ENCODE measurements at places on chromosomes 5 and 9.

DNA sequence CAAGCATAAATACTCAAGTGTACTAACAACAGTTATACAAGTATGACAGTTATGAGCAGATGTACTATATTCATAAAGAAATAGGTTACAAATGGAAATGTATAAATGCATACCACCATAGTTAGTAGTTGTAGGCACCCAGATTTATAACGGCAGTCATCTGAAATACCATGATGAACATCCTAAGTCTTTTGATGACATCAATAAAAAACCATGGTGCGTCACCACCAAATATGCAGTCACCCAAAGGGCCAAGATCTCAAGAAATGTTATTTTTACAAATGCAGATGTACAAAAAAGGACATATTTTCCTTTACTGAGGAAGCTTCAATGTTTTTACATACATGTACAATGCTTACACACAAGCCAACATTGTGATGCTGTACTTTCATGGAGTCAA is 70.8 kb upstream of the XPA start:
- no peak for DNase-seq

- no peak for DNase-seq
Observed at GRCh38 chr5:91941588-91941987, 558.5 kb upstream of the ARRDC3 start.

GRCh38 chr5:129459777-129460671 is at the start of gene ADAMTS19:
Gene ADAMTS19, plus strand, starts transcription at chr5:129460298. Its CDS starts 94 bp downstream, at chr5:129460392.
- no peak for DNase-seq

DNA sequence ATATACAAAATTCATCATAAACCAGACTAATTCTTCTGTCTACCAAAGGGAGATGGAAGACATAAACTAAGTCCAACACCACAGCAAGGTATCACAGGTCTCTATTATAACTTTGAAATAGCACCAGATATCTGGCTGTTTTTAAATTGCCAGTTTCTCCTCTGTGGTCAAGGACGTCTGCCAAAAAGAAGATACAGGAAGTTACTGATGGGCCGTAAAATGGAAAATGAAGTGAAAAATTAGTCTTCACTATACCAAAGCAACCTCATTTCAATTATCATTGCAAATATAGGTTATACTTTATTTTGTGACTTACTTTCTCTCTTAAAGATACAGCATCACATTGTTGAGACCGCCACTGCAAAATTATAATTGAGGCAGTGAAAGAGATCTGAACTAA is 225.5 kb downstream of the NDUFS4 start:
- no peak for DNase-seq

GRCh38 chr9:85536076-85536475 is 205.7 kb downstream of the AGTPBP1 start:
- no peak for DNase-seq

GRCh38 chr5:66929281-66929680 is 267.3 kb downstream of the CD180 start:
- DNase-seq: no peak

- no peak for DNase-seq
Observed at GRCh38 chr5:172008689-172009141, 2.3 kb upstream of the FBXW11 start.

DNA sequence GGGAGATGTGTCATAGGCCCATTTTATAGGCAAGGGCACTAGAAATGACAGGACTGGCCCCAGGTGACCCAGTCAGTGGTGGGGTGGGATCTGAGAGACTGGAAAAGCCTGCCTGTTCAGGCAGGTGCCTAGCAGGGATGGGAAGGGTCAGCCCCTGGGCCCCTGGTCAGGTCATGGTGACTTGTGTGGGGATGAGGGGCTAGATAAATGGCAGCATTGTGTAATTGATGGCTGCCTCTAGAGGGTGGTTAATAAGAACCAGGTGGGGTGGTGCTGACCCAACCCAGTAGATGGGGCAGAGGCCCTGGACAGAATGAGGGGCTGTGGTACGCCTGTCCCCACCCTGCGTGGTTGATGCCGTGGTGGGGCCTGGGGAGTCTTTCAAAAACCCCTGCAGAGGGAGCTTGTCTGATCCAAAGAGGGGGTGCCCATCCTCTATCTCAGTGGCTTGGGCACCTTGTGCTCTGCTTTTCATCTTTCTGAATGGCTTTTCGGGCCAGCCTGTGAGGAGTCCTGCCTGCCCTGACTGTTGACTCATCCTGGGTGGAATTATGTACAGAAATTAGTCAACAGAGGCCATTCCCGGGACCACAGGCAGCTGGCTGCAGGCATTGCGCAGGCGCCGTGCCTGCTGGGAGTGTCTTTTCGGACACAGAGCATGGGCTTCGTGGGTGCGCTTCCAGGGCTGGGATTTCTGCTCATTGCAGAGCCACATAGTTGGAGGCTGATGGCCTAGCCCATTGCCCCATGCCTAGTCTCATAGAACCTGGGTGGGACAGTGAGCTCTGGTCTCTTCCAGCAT is 93.6 kb upstream of the PITX1 start:
- no peak for DNase-seq

DNA sequence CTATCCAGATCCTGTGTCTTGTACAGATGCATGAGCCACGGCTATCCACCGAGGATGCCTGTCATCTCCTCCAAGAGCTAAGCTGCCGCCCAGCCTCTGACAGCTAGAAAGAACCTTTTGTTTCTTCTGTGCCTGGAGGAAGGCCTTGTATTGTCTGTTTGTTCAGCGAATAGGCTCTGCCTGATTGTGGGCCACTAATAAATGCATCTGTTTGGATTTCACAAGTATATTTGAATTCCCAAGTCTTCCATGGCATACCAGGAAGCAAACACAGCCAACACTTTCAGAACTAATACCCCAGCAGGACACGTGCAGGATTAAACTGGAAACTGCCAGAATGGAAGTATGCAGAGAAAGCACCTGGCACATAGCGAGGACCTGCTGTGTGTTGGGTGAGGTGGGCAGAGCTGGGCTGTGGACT is 92.7 kb upstream of the NEURL1B start:
- no peak for DNase-seq

- no peak for DNase-seq
Observed at GRCh38 chr9:91923145-91923544, 26.9 kb downstream of the ROR2 start.

DNA sequence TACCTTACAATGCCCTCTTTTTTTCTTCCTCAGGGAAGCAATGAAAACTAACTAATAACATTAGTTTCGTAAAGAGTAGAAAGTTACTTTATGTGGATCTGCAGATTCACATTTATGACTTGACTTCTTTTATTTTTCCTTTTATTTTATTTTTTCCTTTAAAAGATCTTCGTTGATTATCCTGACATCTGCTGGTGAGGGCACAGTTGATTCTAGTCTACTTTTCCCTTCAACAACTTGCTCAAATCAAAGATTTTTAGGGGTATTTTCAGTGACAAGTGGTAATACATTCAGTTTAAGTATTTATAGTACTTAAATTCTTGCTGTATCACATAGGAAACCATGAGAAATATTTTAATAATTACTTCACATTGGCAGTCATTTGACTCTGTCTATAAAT is 4.9 kb downstream of the EDIL3 start:
- DNase-seq: no peak

DNA sequence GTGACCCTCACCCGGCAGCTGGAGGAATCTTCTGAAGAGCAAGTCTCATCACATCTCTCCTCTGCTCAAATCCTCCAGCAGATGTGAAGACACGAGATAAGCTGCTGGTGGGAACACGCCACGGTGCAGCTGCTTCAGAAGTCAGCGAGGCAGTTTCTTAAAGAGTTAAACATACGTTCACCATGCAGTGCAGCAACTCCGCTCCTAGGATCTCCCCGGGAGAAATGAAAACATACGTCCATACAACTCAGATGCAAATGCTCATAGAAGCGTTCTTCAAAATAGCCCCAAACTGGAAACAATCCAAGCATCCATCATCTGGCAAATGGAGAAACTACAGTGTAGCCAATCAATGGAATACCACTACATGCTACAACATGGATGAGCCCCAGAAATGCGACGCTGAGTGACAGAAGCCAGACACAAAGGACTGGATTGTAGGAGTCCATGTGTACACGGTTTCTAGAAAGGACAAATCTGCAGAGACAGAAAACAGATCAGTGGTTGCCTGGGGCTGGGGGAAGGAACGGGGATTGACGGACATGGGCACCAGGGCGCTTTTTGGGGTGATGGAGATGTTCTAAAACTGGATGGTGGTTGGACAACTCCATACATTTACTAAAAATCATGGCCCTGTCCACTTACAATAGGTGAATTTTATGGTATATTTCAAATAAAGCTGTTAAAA is 150.6 kb downstream of the COL23A1 start:
- no peak for DNase-seq

DNA sequence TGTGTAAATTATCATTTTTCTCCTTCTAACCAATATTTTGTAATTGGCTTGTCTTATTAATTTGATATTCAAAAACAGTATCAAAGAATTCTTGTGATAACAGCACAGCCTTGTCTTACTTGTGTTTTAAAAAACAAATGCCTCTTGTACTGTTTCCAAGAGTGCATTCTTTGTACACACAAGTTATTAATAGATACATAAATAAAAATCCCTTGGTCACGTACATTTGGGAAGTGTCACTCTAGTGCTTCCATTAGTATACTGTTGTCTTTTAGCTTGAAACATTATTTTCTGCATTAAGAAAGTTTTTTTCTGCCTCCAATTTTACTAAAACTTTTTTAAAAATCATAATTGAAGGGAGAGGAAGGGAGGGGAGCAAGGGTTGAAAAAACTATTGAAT is 133.2 kb downstream of the PIP5K1B start:
- DNase-seq: no peak

Data from CD4-positive, alpha-beta T cell treated with Interleukin-15 for 1 hour (primary cell).